ENCODE measurements at places on chromosomes 1 and 21.

- DNase-seq: no peak
Observed at GRCh38 chr1:37484325-37485051, 10.1 kb downstream of the ZC3H12A start.

GRCh38 chr1:162626094-162626493 lies 6.2 kb upstream of the DDR2 start:
- no peak for DNase-seq

DNA sequence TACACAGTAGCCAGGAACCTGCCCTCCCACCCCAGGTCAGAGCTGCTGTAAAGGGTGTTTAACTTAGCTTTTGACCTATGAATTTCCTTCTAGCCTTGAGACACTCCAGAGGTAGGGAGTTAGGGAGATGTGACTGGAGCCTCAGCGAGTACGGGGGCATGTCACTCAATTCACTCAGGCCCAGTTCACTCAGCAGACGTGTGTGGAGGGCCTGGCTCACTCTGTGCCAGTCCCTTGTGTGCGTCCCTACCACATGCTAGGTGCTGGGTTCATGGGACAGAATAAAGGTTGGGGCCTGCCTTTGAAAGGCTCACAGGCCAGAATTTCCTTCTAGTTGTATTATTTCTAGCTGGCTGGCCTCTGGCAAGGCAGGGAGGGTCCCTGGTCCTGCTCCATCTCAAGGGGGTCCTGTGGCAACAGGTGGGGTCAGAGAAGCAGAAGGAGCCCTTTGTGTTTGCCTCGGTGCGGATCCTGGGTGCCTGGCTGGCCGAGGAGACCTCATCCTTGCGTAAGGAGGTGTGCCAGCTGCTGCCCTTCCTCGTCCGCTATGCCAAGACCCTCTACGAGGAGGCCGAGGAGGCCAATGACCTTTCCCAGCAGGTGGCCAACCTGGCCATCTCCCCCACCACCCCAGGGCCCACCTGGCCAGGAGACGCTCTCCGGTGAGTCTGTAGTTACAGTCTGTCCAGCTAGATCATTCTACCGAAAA lies 4.5 kb downstream of the NCDN start:
- DNase-seq: no peak

- no peak for DNase-seq
Observed at GRCh38 chr1:51072043-51072439, 30.0 kb upstream of the C1orf185 start.

- DNase-seq: no peak
Observed at GRCh38 chr1:243422362-243422761, 166.5 kb downstream of the SDCCAG8 start.

Measured in stimulated activated CD4-positive, alpha-beta T cell treated with anti-CD3 and anti-CD28 coated beads, Interleukin-2, amount 100 ng/mL, for 4 hours (primary cell).